ENCODE measurements at places on chromosomes 12 and 14. TPM values are rescaled to one million over a fixed set of nuclear protein-coding genes. Genes with fewer than 3 reads are reported as not detected.

Gene TTC9
- total RNA-seq = 6.4 TPM

Gene ARHGAP9
- total RNA-seq = 9.3 TPM

Gene HOMEZ
- total RNA-seq = 10.4 TPM

DNA sequence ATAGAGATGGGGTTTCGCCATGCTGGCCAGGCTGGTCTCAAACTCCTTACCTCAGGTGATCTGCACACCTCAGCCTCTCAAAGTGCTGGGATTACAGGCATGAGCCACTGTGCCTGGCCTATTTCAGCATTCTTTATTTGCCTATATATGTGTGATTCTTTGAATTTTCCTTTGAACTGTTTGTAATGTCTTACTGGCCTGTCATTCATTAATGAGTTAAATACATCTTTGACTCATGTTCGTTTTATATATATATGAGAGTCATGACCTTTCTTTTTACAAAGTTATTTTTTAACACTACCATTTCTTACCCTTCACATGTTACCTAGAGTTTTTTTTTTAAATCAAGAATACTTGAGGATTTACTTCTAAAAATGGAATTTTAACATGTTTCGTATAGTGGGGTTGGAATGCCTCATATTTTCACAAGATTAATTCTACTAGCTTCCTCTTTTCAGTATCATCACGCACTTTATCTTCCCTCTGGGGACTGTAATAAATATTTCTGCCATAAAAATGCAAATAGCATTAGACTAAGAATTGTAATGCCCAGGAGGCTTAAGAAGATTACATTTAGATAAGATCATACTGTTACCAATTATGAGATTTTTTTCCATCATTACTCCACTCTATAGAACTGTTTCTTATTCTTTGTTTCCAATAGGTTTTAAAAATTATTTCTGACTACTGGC is 66.7 kb downstream of the NTN4 start:
- no peak for DNase-seq
- no peak overlapping the region for H3K4me3 ChIP-seq
- no peaks in the 10 kb centered on the region for H3K36me3 ChIP-seq
- peaks cover 4% of the 10 kb centered on the region for H3K4me1 ChIP-seq
- H3K27me3 ChIP-seq = no peaks in the 10 kb centered on the region

GRCh38 chr14:54782751-54783659 is 119.6 kb downstream of the GCH1 start:
- H3K27me3 ChIP-seq = no peaks in the 10 kb centered on the region
- H3K4me1 ChIP-seq = no peaks in the 10 kb centered on the region
- no peaks in the 10 kb centered on the region for H3K36me3 ChIP-seq

GRCh38 chr12:19659086-19659485 is 219.8 kb downstream of the AEBP2 start:
- no peak overlapping the region for H3K27ac ChIP-seq
- no peaks in the 10 kb centered on the region for H3K36me3 ChIP-seq
- H3K27me3 ChIP-seq = no peaks in the 10 kb centered on the region
- H3K4me1 ChIP-seq = no peaks in the 10 kb centered on the region
- H3K4me3 ChIP-seq = no peak overlapping the region

DNA sequence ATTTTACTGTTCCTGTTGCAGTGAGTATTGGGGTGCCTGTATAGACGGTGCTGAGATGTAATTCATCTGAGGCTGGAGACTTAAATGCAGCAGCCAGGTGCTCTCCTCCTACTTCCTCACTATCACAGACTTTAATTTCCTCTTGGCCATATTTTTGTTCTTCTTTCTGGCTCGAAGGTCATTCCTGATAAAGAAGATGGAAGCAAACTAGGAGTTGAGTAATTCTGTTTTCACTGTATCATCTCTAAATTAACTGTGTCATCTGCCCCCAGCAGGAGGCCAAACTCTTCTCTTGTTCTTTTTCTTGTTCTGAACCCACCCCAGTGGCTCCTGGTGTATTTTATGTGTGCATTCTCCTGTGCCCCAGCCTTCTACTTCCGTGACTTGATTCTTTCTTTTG is 141.7 kb upstream of the ARHGAP5 start:
- DNase-seq = no peak
- H3K27me3 ChIP-seq = no peaks in the 10 kb centered on the region
- H3K27ac ChIP-seq = no peak overlapping the region
- H3K36me3 ChIP-seq = no peaks in the 10 kb centered on the region

Measured in SJCRH30 (cell line).